Neuronal stem cell (in vitro differentiated cells): ENCODE measurements at places on chromosomes 2 and 18.

DNA sequence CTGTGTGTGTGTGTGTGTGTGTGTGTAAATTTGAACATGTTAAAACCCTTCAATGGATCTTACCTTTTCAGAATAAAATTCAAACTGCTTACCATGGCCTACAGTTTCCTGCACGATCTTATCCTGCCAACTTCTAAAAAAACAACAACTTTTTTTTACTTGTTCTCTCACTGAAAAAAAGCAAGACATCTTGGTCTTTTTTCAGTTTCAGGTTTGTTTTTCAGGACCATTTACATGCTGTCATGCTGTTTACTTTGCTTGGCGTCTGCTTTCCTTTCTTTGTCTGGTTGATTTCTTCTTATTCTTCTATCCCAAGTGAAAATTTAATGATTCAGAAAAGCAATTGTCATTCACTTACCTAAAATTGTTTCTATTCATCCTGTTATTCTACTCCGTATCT, 286.3 kb upstream of the TMEFF2 start:
- H3K4me1 ChIP-seq, result no peaks in the 10 kb centered on the region
- no peak for DNase-seq
- no peaks in the 10 kb centered on the region for H3K36me3 ChIP-seq
- no peak overlapping the region for H3K4me3 ChIP-seq
- no peak overlapping the region for H3K27ac ChIP-seq

GRCh38 chr2:221970389-221970788, 328.4 kb downstream of the PAX3 start:
- no peak overlapping the region for H3K27ac ChIP-seq
- DNase-seq, result no peak
- no peaks in the 10 kb centered on the region for H3K36me3 ChIP-seq
- H3K4me3 ChIP-seq, result no peak overlapping the region
- H3K27me3 ChIP-seq, result no peaks in the 10 kb centered on the region
- H3K4me1 ChIP-seq, result peaks cover 7% of the 10 kb centered on the region

DNA sequence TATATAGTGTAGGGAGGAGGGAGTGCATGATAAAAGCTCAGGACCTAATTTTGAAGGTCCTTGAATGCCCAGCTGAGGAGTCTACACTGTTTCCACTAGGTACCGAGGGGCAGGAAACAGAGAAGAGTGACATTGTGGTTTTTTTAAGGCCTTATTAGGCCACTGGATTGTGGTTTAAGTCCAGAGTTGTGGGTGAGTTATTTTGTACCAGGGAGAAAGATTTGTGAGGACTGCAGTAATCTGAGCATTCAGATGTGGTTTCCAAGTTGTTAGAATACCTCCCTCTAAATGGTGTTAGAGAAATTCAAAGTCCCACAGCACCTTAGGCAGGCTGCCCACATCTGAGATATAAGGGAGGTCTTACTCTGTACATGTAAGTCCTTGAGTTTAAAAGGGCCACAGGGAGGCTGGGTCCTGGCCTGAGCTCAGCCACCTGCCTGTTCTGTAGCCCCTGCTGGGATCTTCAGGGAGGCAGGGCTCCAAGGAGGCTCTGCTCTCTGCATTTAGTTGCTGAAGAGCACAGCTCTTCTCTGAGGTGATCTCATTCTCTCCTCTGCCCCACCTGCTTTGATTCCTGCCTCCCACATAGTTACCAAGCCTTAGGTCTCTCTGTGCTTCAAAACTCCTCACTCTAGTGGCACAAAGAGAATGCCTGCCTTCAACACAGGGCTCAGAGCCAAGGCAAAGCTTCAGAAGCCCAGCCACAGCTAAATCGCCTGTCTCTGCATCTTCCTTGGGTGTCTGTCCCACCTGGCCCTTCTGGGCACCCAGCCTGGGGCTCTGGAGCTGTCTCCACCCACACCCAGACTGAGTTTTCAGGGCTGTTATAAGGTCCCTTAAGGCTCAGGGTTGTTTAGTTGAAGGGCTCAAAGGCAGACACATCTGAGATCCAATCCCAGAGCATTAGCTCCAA, 88.1 kb downstream of the VSNL1 start:
- no peaks in the 10 kb centered on the region for H3K4me1 ChIP-seq
- DNase-seq, result no peak
- no peak overlapping the region for H3K27ac ChIP-seq
- no peaks in the 10 kb centered on the region for H3K36me3 ChIP-seq

- DNase-seq, result no peak
- H3K4me1 ChIP-seq, result no peaks in the 10 kb centered on the region
- no peaks in the 10 kb centered on the region for H3K27me3 ChIP-seq
- no peak overlapping the region for H3K4me3 ChIP-seq
- no peak overlapping the region for H3K27ac ChIP-seq
Measured at GRCh38 chr2:232332940-232333259, 45.7 kb upstream of the ALPP start.

DNA sequence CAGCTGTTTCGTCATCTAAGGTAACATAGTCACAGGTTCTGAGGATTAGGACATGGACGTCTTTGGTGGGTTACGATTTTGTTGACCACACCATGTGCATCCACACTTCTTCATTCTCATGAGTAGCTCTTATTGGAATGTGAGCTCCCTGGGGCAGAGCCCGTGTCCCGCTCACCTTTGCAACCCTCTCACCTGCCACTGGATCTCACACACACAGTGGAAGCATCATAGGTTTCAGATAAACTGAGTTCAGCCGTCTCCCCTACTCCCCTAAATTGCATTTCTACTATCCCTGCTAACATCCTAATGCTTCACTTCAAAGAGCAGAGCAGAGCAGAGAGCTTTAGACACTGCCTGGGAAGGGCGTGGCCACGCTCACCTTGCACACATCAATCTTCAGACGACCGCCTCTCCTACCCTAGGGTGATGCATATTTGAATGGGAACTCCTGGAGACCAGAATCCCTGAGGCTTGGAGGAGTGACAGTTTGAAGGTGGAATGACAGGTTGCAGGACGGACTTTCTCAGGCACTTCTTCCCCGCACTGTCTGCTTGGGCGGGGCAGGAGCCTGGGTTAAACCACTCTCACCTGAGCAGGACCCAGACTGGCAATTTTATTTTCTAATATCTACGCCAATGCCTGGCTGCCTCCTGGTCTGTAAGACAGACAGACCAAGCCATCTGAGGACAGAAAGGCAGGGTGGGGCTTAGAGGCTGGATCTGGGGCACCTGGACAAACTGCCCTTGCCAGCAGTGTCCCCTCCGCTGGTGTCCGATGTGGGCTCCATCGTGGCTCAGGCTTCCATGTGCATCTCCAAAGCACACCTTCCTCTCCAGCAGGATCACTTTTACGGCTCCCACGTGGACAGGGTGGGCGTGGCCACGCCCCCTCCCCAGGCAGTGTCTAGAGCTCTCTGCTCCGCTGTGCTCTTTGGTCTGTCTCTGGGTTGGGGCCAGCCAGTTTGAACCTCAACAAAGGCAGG, 229.5 kb upstream of the COPS8 start:
- H3K36me3 ChIP-seq, result no peaks in the 10 kb centered on the region
- peaks cover 32% of the 10 kb centered on the region for H3K4me1 ChIP-seq
- no peak overlapping the region for H3K4me3 ChIP-seq
- DNase-seq, result no peak
- no peaks in the 10 kb centered on the region for H3K27me3 ChIP-seq

GRCh38 chr2:4358837-4359236, 655.5 kb downstream of the DCDC2C start:
- no peaks in the 10 kb centered on the region for H3K36me3 ChIP-seq
- H3K4me3 ChIP-seq, result no peak overlapping the region
- H3K27me3 ChIP-seq, result no peaks in the 10 kb centered on the region
- H3K4me1 ChIP-seq, result no peaks in the 10 kb centered on the region
- no peak overlapping the region for H3K27ac ChIP-seq
- no peak for DNase-seq

DNA sequence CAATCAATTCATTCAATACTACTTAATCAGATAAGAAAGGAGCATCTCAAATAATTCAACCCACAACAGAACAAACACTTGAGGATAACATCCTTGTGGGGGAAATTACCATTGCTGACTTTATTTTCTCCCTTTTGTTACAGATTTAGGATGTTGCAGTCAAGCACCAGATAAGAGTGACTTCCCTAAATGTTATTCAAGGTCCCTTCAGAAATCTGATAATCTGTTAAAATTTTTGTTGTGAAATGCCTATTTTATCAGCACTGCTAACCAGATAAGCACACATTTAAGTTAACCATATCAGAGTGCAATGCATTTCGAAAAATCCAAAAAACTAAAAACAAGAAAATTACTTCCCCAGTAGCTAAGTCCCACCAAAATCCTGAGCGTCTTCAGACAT, 33.5 kb downstream of the SUMO1 start:
- no peak overlapping the region for H3K4me3 ChIP-seq
- H3K27ac ChIP-seq, result no peak overlapping the region
- H3K27me3 ChIP-seq, result no peaks in the 10 kb centered on the region
- no peak for DNase-seq
- H3K4me1 ChIP-seq, result no peaks in the 10 kb centered on the region
- H3K36me3 ChIP-seq, result peaks cover 75% of the 10 kb centered on the region

- peaks cover 2% of the 10 kb centered on the region for H3K36me3 ChIP-seq
- DNase-seq, result no peak
- no peaks in the 10 kb centered on the region for H3K27me3 ChIP-seq
- H3K4me3 ChIP-seq, result no peak overlapping the region
- H3K4me1 ChIP-seq, result no peaks in the 10 kb centered on the region
- no peak overlapping the region for H3K27ac ChIP-seq
Measured at GRCh38 chr2:179626261-179626660, 235.2 kb downstream of the ZNF385B start.

GRCh38 chr2:202521470-202521869, 113.3 kb upstream of the FAM117B start:
- no peak for DNase-seq
- H3K27ac ChIP-seq, result no peak overlapping the region

GRCh38 chr2:15936277-15937104, 3.9 kb upstream of the MYCN start:
- H3K4me3 ChIP-seq, result no peak overlapping the region
- H3K27ac ChIP-seq, result no peak overlapping the region
- H3K36me3 ChIP-seq, result no peaks in the 10 kb centered on the region
- no peak for DNase-seq
